Ammon's horn (tissue), 1 donor: ENCODE measurements at places on chromosomes 3 and 15.
A peak's percentile ranks its signal among the peaks of the same experiment; 100 is the strongest.

- DNase-seq = no peak
Observed at GRCh38 chr3:99751649-99752048, 66.0 kb upstream of the CMSS1 start.

GRCh38 chr15:80211976-80212375 lies 40.0 kb downstream of the CTXND1 start:
- DNase-seq = no peak

DNA sequence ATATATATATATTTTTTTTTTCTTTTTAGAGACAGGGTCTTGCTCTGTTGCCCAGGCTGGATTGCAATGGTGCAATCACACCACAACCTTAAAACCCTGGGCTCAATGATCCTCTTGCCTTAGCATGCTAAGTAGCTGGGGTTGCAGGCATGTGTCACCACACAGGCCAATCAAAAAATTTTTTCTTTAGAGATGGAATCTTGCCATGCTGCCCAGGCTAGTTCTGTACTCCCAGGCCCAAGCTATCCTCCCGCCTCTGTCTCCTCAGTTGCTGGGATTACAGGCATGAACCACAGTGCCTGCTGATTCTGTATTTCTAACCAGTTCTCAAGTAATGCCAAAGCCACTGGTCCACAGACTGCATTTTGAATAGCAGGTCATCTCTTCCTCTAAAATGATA lies 291.3 kb upstream of the ZPLD1 start:
- DNase-seq = no peak

- DNase-seq = no peak
Observed at GRCh38 chr3:70952033-70952747, 631.3 kb downstream of the FOXP1 start.

GRCh38 chr3:127265581-127265981 lies 22.3 kb downstream of the PRR20G start:
- no peak for DNase-seq

- DNase-seq = no peak
Observed at GRCh38 chr15:57296473-57297162, 79.7 kb upstream of the CGNL1 start.

DNA sequence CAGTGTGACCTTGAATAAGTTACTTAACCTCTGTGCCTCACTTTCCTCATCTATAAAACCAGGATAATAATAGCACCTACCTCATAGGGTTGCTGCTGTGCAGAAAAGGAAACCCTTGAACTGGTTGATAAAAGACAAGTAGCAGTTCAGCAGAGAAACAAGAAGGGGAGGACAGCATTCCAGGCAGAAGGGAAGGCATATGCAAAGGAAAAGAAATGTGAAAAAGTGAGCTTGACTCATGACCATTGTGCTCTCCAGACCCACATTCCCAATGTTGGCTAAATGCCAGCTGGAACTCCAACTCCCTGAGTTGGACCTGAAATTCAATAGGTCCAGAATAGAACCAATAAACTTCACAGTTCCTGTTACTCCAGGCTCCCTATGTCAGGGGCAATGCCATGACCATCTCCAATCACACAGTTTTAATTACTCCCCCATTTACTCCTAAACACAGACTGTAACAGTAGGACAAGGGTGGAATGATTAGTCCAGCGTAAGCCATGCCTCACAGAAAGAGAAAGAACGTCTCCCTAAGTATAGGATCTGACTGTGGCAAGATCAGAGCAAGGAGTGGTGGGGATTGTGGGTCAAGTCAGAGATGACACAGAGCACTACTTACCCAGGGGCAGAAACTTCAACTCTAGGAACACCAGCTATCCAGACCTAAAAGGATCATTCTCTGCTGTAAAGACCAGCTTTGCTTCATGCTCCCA lies 26.9 kb downstream of the PRKAR2A start:
- DNase-seq = no peak

DNA sequence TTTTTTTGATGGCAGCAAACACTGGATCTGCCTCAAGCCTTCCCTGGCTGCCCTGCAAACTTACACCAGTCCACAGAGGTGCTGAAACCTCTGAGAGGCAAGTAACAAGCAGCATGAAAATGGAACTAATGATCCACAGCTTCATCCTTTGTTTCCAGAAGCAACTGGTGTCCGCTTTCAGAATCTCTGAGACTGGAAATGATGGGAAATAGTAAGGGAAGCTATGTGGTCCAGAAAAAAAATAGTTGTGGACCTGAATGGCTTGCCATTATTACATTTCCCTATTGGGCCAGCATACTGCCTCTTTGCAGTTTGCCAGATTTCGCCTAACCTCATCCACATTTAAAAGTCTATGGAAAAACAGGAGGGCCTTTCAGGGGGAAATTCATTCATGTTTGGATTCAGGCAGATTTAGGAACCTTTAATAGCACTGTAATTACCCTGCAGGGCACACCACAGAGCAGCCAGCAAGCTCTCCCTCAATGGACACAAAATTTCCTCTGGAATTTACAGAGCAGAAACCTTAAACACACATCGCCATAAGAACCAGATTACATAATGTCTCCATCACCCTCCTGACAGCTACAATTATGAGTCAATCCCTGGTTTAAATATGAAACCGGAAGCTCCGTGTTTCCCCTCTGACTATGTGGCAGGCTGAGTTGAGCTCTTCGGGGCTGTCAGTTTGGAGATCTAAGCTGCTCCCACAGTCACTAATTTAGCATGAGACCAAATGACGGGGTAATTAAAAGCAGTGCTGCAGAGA lies 134.4 kb downstream of the TMCO5A start:
- peak; percentile 52 for DNase-seq

DNA sequence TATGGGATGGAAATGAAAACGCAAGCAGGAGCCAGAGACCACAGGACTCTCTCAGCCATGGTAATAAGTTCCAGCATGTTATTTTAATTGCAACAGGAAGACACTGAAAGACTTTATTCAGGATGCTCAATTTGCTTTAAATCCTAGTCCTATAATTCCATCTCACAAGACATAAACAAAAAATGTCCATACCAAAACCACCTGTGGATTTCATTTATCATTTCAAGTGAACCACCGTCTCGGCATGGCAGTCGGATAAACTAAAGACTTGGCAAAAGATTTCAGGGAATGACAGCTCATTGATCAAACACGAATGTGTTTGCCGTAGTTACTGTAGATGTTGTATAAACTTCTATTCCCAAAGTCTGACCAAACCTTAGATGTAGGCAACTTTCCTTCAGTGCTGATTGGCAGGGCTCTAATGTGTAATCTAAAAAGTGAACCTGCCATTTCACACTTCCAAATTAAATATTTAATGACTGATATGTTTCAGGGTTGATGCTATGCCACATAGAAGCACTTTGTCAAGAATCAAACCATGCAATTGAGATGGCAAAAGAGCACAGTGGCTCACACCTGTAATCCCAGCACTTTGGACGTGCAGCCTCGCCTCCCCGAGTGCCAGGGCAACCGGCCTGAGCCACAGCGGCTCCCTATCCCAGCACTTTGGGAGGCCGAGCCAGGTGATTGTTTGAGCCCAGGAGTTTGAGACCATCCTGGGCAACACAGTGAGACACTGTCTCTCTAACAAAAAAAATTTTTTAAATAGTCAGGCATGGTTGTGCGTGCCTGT lies 331.7 kb downstream of the MAGI1 start:
- no peak for DNase-seq

GRCh38 chr3:97979610-97980009 lies 7.4 kb upstream of the RIOX2 start:
- DNase-seq = no peak

DNA sequence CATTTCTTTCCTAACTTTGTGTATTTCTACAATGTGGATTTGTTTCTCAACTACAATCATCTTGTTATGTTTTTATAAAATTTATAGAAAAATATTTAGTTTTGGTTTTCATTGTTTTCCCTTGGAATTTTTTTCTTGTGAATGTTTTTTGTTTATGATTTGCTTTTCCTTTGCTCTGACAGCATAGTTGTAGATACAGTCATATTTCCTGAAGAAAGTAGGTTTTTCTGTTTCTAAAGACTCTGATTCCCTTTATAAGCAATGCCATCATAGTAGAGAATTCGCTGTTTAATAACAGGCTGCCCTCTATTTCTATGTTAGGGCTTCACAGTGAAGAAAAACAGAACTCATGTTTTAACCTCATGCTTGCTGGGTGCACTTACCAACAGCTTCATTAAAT lies 482.3 kb downstream of the ZBBX start:
- no peak for DNase-seq

DNA sequence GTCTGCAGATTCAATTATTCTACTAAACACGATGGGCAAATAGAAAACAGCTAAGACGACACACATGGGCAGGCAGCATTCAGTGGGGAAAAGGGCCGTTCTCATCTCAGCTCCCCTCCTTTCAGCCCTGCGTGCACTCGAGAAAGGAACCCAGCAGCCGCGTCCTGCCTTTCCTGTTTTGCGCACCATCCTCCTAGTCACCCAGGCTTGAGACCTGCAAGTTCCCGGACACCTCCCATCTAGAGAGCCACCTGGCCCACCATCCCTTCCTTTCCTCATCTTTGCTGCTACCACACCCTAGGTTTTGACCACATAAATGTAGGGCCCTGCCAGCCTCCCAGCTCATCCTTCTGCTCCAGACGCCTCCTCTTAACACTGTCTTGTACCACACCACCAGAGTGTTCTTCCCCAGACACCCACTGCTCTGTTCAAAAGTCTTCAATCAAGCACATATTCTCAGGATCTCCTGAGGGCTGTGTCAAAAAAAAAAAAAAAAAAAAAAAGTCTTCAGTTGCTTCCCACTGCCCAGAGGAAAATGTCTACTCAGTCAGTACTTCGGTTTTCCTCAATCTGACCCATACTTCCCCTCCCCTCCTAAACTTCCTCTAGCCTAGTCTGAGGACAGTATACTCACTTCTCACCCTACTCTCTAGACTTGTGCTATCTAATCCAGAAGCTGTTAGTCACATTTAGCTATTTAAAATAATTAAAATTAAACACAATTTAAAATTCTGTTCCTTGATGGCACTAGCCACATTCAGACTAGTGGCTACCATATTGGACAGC lies 182.0 kb downstream of the STT3B start:
- no peak for DNase-seq

- no peak for DNase-seq
Observed at GRCh38 chr3:117756563-117756962, 1047.0 kb downstream of the TUSC7 start.

DNA sequence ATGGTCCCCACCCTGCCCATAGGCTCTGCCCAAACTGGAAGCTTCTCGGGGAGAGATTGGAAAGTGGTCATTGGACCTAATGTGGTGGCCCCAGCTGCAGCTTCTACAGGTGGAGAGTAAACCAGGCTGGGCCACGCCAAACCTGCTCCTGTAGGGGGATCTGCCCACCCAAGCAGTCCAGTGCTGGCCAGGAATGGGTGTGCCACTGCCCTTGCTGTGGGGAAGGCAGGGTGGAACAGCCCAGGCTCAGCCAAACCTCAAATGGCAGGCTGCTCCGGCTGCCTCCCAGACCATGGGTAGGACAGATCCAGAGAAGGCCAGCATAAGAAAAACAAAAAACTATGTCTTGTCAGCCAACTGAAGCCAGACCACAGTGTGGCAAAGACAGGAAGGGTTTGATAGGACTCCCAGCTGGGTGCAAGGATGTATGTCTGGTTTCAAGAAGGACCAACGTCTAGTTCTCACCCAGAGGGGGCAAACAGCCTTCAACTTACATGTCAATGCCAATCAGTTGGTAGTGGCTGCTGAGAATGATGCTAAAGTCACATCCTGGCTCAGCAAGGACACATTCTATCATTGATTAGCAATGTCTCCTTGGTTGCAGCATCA lies 267.3 kb downstream of the UACA start:
- DNase-seq = no peak

DNA sequence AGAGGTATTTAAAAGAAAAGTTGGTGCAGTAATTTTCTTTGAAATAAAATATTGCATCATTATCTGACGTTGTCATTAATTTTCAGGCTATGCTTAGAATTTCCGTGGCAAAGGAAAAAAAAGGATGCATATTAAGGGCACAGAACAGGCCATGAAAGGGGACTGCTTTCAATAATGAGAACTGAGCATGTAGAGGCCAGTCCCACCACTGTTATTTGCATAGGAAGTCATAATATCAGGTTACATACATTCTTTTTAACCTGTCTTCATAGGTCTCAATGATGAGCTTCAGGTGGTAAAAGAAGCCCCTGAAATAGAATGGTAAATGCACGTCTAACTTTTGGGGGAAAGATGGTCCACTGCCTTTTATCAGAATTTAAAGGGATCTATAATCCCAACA lies 272.1 kb upstream of the ALCAM start:
- no peak for DNase-seq

GRCh38 chr3:174769171-174769570 lies 90.0 kb upstream of the NAALADL2 start:
- no peak for DNase-seq

GRCh38 chr3:73490453-73491286 lies 134.1 kb downstream of the PDZRN3 start:
- no peak for DNase-seq

DNA sequence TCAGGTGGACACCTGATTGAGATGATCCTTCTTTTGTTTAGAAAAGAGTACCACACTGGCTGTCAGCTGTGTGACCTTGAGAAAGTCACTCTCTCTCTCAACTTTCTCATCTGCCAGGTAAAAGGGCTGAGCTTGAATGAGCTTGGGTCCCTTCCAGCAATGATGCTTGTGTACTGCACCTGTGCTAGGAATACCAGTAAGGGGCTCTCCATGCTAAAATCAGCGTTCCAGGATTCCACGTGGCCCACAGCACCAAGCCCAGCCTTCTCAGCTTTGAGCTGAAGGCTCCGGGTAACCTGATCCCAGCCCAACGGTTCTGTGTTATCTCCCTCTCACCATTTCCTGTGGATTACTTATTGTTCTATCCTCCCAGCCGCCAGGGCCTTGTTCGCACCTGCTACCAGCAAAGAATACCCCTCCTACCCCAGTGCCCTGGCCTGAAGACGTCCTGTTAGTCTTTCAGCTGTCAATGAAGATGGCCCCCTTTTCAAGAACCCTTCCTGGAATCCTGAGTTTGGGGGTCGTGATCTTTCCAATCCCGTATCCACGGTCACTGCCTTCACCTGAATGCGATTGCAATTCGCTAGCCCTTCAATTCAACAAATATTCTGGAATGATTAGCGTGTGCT lies 54.2 kb upstream of the CGNL1 start:
- DNase-seq = no peak

DNA sequence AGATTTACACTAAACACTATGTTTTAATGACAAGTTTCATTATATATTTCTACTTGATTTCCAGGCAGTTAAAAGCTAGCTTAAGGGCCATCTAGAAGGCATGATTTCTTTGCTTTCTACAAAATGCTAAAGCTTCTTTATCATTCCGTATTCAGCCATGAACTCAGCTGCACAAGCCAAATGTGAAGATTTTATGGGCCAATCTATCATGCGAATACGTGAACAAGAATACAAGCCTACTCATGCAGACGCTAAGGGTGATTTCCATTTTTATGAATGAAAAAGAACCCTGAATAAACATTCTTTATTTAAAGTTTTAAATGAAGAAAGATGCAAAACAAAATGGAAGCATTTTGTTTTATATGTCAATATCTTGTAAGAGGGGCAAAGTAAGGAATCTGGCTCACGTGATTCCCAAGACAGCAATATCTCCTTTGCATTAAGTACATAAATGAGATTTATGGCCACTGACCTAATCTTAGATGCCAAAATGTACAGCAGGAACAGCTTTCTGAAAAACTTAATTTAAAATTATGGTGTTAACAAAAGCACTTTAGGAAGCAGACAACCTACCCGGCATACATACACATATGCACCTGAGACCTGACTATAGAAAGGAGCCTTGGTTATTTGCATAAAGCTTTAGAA lies 215.8 kb downstream of the DPH6 start:
- DNase-seq = no peak

GRCh38 chr15:33476908-33477307 lies 166.1 kb downstream of the RYR3 start:
- no peak for DNase-seq
